Bronchial epithelial cell (primary cell): ENCODE measurements at places on chromosomes 4 and X.

DNA sequence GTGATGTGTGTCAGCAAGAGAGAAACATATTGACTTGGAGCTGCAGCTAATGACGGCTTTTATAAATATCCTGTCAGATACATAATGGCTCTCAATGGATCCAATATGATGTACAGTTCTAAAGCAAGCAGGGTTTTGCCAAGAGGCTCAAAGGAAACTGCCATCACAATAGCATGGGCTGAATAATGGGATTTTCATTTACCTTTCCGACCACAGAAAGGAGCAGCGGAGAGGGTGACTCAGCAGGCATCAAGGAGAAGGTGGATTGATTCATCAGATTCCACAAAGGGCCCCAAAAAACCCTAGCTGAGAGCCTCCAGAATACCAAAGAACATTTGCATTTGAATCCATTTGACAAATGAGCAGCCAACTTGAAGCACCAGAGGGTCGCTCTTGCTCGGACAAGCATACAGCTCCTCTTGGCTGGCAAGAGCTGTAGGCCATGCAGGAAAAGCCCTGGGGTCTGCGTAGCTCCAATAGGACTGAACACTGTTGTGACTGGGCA is 355.7 kb upstream of the NOCT start:
- peak; percentile 67 for DNase-seq

- no peak for DNase-seq
Observed at GRCh38 chr4:79977131-79977840, 95.7 kb downstream of the ANTXR2 start.

DNA sequence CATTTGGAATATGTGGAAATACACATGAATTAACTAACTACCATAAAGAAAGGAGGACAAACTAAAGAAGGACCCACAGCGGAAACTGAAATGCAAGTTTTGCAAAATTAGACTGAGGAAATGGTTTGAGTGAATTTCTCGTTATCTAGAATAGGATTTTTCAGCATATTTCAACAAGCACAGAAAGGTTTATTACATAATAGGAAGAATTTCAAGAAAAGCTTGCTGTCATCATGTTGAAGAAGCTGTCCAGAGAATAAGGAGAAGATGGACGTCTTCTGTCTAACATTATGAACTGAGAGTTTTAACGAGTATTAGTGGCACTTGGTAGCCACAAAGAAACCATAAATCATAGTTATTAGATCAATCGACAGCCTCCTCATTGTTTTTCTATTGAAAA is 45.0 kb downstream of the TEC start:
- DNase-seq, result no peak

- no peak for DNase-seq
Observed at GRCh38 chrX:14501327-14501726, 28.0 kb upstream of the GLRA2 start.

DNA sequence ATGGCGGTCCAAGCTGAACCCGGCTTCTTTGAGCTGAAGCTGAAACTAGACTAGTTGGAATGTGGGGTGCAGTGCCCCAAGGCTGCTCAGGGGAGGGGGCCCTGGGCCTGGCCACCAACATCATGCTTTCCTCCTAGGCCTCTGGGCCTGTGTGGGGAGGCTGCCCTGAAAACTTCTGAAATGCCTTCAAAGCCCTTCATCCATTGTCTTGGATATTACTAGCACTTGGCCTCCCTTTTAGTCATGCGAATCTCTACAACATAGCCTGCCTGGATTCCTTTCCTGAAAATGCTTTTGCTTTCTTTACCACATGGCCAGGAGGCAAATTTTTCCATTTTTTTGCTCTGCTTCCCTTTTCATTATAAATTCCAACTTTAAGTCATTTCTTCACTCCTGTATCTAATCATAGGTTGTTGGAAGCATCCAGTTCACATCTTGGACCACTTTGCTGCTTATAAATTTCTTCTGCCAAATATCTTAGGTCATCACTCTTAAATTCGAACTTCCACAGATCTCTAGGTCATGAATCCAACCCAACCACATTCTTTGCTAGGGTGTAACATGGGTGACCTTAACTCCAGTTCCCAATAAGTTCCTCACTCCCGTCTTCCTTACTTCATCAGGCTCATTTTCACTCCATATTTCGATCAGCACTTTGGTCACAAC is 103.4 kb downstream of the DDIT4L start:
- peak; percentile 28 for DNase-seq

DNA sequence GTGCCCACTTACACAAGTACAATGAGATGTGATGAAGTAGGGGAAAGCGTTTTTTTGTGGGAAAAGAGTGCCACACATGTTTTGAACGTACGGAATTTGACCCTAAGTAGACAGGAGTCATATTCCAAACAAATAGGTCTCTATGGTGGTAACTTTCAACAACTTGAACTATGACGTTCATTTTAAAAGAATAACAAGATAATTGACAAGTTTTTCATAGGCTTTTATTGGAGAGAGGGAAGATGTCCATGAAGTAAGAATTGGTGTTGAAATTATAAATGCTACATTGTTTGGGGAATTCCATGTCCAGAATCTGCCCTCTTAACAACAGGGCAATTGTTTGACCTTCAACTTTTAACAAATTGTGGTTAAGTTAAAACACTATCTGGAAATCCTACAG is 126.5 kb downstream of the GASK1B start:
- DNase-seq, result no peak
